ENCODE measurements at places on chromosomes 16 and 17. TPM values are rescaled to one million over a fixed set of nuclear protein-coding genes. Genes with fewer than 3 reads are reported as not detected.

The WNT3 gene
- polyA plus RNA-seq = not detected

The TAT gene
- polyA plus RNA-seq = 0.14 TPM

GRCh38 chr16:5571446-5571845 is 473.9 kb upstream of the EEF2KMT start:
- no peak for DNase-seq

GRCh38 chr16:4032768-4033167 is 83.5 kb downstream of the ADCY9 start:
- no peak for DNase-seq

- DNase-seq = no peak
Measured at GRCh38 chr17:21193031-21193430, 20.9 kb downstream of the TMEM11 start.

The PLD6 gene
- polyA plus RNA-seq = 14.8 TPM

GRCh38 chr16:3612510-3613466 is 1.4 kb upstream of the SLX4 start:
- no peak for DNase-seq

The PSMD11 gene
- 156 TPM for polyA plus RNA-seq

The NPIPA8 gene
- 0.65 TPM for polyA plus RNA-seq

The NR1D1 gene
- 4.9 TPM for polyA plus RNA-seq

DNA sequence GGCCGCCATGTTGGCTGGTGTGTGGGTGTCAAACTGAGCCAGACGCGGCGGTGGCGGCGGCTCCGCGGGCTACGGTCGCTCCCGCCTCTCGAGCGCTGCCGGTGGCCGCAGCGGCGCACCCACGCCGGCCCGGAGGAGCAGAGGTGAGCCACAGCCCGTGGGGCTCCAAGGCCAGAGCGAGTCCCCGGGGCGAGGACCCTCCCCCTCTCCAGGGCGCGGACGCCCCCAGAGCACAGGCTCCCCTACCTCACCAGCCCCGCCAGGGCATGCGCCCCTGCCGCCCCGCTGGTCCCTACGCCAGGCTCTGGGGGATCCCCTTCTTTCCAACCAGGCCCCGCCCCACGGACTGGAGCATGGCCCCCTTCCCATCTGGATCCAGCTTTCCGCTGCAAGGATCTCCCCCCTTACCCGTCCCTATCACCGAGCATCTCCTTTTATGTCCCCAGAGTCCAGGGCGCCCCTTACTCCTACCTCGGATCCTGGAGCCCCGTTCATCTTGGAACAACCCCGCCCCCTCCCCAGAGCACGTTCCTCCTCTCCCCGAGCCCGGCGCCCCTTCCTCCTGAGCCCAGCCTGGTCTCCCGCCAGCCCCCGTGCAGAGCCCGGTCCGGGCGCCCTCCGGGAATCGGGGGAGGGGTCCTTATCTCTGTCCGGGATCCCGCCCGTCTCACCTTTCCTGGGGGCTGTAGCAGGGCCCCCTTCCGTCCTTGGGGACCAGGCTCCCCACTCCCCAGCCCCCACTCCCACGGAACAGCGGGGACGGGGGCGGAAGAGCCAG is 412 bp downstream of the EPN2 start:
- no peak for DNase-seq

The KRTAP2-1 gene
- polyA plus RNA-seq = not detected

GRCh38 chr17:42781639-42782165 is 1.3 kb downstream of the WNK4 start:
- DNase-seq = no peak

The TMC7 gene
- 0.10 TPM for polyA plus RNA-seq

The NHLRC4 gene
- polyA plus RNA-seq = 5.6 TPM

DNA sequence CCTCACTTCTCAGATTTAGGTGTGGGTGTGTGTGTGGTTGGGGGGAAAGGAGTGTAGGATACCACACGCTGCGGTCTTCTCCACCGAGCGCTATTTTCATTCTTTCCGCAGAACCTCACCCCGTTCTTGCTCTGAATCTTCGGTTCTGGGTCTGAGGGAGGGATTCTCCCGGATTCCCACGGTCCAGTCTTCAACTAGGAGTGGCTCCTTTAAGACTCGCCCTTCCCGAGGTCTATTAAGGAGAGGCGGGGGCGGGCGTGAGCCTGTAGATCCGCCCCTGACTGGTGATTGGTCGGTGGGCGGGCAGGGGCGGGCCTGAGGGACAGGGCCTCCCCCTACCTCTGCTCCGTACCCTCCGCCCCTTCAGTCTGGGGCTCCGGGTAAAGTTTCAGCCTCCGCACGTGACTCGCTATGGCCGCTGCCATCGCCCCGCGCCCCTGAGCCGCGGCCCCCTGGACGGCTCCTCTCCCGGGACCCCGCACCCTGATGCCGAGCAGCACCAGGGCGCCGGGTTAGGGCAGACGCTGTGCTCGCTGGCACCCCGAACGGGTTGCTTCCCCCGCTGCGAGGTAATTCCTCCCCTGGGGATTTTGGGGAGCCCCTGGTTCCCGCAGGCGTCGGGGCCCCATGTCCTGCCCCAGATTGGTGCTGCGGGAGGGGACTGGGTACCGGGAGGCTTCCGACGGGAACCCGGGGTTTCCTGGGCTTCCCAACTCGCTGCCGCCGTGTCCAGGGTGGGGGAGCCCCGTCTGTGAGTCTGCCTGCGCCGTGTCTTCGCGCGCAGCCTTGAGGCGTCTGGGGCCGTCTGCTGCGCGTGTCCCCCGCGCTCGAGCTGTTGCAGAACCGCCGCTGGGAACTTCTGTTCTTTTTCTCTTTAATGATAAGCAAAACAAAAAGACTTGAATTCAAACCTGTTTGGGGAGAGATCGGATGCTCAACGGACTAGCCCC is 9.2 kb downstream of the RARA start:
- peak; percentile 95 for DNase-seq

DNA sequence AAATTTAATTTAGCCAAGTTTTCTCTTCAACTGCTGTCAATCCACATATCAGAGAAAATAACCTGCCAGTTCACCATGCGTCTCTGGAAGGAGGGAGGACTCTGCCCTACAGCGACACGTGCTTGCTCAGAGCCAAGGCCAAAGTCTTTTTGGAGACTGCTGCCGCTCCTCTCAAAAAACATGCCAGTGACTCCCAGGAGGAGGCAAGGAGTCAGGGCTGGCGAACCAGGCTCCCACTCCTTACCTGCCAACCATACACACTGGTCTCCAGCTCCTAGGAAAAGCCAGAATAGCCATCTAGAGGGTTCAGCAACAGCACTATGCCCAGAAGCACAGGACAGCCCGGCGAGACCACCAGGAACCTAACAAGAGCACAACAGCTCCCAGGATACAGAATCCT is 73.0 kb downstream of the ANKRD11 start:
- no peak for DNase-seq

GRCh38 chr16:14283786-14284185 is 212.7 kb downstream of the MRTFB start:
- DNase-seq = no peak

DNA sequence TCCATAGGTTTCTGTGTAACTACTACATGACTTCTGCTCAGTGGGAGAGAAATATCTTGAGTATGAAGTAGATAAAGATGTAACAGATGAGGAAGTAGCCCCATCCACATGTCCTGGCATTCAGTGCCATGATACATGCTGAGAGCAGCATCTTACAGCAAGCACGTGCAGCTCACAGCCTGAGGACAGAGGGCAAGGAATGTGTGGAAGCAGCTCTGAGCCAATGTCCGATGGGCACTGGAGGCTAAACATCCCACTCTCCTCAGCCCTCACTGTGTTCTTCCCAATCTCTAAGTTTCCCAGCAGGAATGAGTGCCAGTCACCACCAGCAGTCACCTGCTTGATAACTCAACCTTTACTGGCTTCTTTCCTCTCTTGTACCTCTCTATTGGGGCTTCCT is 40.4 kb downstream of the CFDP1 start:
- DNase-seq = no peak
